ENCODE measurements at places on chromosomes 2 and 18. TPM values are rescaled to one million over a fixed set of nuclear protein-coding genes. Genes with fewer than 3 reads are reported as not detected.

The RGPD3 gene
- 0.39 TPM for total RNA-seq

The CSRNP3 gene
- total RNA-seq: not detected

The TWIST2 gene
- 33.9 TPM for total RNA-seq

The MAP4K4 gene
- 83.1 TPM for total RNA-seq

The HRH4 gene
- not detected for total RNA-seq

The SEMA4F gene
- total RNA-seq: 8.1 TPM

The BMP10 gene
- not detected for total RNA-seq

The RGPD4 gene
- not detected for total RNA-seq

The CAPN14 gene
- not detected for total RNA-seq

The ERLEC1 gene
- total RNA-seq: 79.2 TPM

The TACR1 gene
- not detected for total RNA-seq

The CKAP2L gene
- total RNA-seq: 25.1 TPM

The GAD1 gene
- total RNA-seq: 2.8 TPM

The LINC00305 gene
- not detected for total RNA-seq

The CGREF1 gene
- total RNA-seq: 2.1 TPM

The COL5A2 gene
- 1,030 TPM for total RNA-seq

The PLB1 gene
- total RNA-seq: 4.5 TPM

The LAMA3 gene
- 0.25 TPM for total RNA-seq

The ERBB4 gene
- total RNA-seq: not detected

The UGT1A3 gene
- total RNA-seq: not detected

The ARL6IP6 gene
- 51.8 TPM for total RNA-seq

The CYP26B1 gene
- not detected for total RNA-seq

The SOWAHC gene
- total RNA-seq: 18.5 TPM

The UGT1A8 gene
- not detected for total RNA-seq

The FSIP2 gene
- total RNA-seq: not detected

The STAT4 gene
- total RNA-seq: 0.89 TPM

The PLEKHM3 gene
- 2.0 TPM for total RNA-seq

The IL36G gene
- total RNA-seq: not detected

The LRRTM4 gene
- not detected for total RNA-seq

The DHRS9 gene
- 0.11 TPM for total RNA-seq

The REG1B gene
- total RNA-seq: not detected

The ASB18 gene
- 1.1 TPM for total RNA-seq

The CCDC148 gene
- total RNA-seq: 3.5 TPM

The DTNA gene
- total RNA-seq: 5.8 TPM

The ARHGEF33 gene
- total RNA-seq: not detected

The ALK gene
- total RNA-seq: not detected

The UGT1A6 gene
- total RNA-seq: not detected

The RAPH1 gene
- total RNA-seq: 45.7 TPM

The NPAS2 gene
- 4.0 TPM for total RNA-seq

The TUBA3D gene
- not detected for total RNA-seq

The M1AP gene
- not detected for total RNA-seq

The TEX44 gene
- not detected for total RNA-seq

The DAW1 gene
- total RNA-seq: 0.16 TPM

The MAPRE3 gene
- 0.50 TPM for total RNA-seq

The NCKAP5 gene
- 1.2 TPM for total RNA-seq

The INHA gene
- total RNA-seq: not detected

The PMAIP1 gene
- total RNA-seq: 24.2 TPM

The ARID5A gene
- 6.3 TPM for total RNA-seq

The UPP2 gene
- not detected for total RNA-seq

Data from SJSA1 (cell line).